ENCODE measurements at places on chromosomes 5 and 9. TPM values are rescaled to one million over a fixed set of nuclear protein-coding genes. Genes with fewer than 3 reads are reported as not detected.

The SLC45A2 gene
- not detected for total RNA-seq

The WNK2 gene
- total RNA-seq = 1.1 TPM

The WASHC1 gene
- total RNA-seq = 12.4 TPM

GRCh38 chr9:128282500-128282899, 6.4 kb downstream of the SWI5 start:
- no peak for DNase-seq

GRCh38 chr9:93247892-93248291, 64.0 kb downstream of the WNK2 start:
- DNase-seq = no peak

DNA sequence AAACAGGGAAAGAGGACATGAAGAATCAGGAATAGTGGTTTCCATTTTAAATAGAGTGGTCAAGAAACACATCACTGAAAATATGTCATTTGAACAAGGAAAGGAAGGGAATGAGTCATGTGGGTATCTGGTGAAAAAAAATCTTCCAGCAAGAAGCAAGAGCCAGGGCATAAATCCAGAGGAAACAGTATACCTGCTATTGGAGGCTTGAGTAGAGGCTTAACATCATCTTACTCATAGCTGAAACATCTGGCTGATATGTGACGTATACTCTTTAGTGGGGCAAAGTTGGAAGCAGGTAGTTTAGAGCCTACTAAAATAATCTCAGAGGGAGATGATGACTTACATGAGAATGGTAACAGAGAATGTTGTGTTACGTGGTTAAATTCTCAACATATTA, 517.2 kb downstream of the CAAP1 start:
- no peak for DNase-seq

DNA sequence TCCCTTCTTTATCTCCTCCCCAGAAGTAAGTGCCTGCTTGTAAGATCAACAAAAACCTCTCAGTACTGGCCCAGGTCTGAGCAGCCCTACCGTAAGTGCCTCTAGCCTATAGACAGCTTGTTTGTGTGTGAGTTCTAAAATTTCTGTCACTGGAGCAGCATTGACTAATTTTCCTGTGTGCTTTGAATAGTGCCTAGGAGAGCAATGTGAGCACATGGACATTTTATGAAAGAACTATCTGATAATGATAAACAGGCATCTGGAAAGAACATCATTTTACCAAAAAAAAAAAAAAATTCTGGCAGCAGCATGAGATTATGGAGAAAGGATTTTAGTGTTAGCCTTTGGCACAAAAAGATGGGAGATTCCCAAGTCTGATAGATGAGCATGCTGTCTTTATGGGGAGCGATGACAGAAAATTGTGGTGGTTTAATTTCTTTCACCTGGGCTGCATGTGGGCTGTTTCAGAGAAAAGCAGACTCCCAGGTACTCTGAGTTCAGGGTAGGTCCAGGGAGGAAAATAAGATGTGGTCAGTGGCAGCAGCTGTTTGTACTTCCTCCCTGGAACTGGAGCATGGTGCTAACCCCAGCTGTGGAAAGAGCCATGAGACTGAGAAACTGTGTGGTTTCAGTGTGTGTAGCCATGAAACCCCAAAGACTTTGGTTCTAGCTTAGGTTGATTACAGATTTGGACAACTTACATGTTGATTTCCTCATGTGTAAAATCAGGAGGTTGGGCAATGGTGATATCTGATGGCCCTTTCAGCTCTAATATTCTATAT, 419.9 kb downstream of the NTRK2 start:
- DNase-seq = no peak
